ENCODE measurements at places on chromosomes 1 and 21. TPM values are rescaled to one million over a fixed set of nuclear protein-coding genes. Genes with fewer than 3 reads are reported as not detected.
A peak's percentile ranks its signal among the peaks of the same experiment; 100 is the strongest.

GRCh38 chr1:94636624-94637023 is 95.1 kb upstream of the F3 start:
- no peak for DNase-seq

DNA sequence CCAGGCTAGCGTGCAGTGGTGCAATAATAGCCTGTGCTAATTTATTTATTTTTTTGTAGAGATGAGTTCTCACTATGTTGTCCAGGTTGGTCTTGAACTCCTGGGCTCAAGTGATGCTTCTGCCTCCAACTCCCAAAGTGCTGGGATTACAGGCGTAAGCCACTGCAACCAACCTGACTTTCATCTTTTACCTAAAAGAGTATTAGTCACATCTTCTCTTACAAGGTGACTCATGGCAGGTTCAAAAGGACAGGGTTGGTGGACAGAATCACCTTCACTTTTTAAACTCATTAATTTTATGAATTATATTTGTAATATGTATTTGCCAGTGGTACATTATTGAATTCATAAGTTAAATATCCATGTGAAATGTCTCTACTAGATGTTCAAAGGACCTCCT is 18.1 kb downstream of the JAM2 start:
- no peak for DNase-seq

DNA sequence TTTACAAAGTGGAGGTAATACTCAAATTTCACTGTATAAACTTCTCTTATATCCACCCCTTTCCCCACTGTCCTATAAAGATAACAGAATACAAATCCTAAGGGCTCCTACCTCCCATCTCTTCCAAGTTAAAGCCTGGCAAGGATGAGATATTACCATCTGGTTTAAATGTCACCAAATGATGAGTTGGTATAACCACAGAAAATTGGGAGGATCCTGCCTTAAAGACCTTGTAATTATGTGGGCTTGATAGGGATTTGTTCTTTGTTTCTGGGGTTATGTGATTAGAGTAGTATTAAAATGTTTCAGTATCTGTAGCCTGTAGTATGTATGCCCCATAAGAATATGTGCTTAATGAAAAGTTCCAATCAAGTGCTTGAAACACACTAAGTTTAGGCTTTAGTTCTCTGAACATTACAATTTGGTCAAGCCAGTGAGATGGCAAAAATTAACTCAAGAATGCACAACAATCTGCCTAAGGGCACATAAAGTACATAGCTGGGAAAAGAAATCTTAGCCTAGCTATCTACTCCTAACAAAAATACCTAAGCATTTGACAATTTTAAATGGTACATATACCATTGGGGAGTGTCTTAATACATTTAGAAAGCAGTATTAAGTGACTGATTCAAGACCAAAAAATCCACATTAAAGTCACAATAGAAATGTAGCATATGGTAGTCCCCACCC is 14.0 kb downstream of the KDM5B start:
- no peak for DNase-seq

- no peak for DNase-seq
Observed at GRCh38 chr1:211610779-211611556, 32.0 kb upstream of the SLC30A1 start.

DNA sequence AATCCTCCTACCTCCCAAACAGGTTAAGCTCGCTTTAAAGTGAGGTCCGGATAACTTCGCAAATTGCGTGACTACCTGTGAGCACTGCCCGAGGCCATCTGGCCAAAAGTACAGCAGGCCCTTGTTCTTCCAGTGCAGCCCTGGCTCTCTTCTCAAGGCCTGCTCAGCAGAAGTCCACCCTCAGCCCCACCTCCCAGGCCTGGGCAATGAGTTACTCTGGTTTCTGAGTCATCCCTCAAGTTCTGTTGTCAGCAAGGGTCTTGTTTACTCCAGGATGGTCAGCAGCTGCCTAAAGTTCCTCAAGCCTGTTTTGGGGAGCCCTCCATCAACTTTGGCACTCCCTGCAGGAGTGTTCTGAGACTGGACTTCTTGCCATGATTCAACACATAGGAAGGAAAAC is 101.7 kb downstream of the BCAR3 start:
- no peak for DNase-seq

GRCh38 chr1:32759521-32759981 is 57.0 kb upstream of the SYNC start:
- no peak for DNase-seq

DNA sequence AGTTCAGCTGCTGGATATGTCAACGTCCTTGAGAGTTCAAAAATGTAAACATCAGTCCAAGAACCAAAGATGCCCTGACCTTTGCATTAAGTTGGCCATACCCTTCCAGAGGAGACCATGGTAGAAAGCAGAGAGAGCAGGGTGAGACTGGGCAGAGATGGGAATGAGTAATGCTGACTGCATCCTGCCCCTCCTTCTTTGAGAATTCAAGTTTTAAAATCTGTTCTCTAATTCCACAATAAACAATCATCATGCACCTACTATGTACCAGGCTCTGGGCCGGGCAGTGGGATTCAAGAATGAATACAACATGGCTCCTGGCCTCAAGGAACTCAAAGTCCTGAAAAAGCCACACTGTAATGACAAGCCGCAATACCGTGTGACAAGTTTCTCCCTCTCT is 3.9 kb upstream of the HAO2 start:
- DNase-seq = no peak

- DNase-seq = peak; percentile 49
Observed at GRCh38 chr1:236176337-236177336, 34.3 kb downstream of the GPR137B start.

DNA sequence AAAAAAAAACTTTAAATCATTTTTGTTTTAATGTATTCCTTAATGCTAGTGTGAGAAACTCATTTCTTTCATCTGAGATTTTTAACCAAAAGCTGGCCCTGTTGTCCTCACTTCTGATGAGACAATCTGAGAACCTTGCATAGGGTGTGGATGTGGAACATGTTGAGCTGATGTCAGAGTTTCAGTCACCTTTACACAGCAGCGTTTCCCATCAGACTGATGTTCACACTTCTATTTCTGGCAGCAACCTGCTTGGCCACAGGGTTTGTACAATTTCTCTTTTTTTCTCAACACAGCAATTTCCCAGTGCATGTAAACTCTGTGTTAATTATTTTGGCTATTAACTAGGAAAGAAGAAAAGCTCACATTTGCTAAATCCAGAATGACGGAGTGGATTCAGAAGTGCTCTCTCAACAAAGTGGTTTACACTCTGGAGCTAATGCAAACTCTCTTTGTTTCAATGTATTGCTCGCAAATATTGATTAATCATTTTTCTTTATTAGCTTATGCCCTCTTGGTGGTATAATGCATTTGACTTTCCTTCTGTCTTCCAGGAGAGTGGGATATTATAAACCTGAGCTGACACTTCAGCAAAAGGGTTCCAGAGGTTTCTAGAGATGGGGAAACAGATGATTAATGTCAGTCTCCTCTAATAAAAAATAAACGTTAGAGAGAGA is 70.5 kb upstream of the HSPA13 start:
- no peak for DNase-seq

DNA sequence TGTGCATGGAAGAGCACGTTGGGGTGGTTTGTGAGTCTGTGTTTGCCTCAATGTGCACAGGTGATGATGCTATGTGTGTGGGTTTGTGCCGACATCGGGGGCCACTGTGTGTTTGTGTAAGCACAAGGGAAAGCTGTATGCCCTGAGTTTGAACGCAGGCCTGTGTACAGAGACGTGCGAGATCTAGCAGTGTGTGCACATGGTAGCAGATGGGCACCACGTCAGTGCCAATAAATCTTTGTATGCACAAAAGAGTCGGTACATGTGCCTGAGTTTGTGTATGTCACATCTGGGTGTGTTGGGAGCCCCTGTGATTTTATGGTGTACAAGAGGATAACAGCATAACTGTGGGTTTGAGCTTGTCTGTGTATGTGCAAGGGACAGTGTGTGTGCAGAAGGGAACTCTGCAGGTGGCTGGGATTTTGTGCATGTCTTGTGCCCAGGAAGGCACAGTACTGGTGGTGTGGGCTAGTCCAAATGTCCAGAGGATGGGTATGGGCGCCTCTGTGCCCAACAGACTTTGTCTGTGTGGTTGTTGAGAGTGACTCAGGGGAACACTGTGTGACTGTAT is 32.0 kb upstream of the WASF2 start:
- DNase-seq = no peak

DNA sequence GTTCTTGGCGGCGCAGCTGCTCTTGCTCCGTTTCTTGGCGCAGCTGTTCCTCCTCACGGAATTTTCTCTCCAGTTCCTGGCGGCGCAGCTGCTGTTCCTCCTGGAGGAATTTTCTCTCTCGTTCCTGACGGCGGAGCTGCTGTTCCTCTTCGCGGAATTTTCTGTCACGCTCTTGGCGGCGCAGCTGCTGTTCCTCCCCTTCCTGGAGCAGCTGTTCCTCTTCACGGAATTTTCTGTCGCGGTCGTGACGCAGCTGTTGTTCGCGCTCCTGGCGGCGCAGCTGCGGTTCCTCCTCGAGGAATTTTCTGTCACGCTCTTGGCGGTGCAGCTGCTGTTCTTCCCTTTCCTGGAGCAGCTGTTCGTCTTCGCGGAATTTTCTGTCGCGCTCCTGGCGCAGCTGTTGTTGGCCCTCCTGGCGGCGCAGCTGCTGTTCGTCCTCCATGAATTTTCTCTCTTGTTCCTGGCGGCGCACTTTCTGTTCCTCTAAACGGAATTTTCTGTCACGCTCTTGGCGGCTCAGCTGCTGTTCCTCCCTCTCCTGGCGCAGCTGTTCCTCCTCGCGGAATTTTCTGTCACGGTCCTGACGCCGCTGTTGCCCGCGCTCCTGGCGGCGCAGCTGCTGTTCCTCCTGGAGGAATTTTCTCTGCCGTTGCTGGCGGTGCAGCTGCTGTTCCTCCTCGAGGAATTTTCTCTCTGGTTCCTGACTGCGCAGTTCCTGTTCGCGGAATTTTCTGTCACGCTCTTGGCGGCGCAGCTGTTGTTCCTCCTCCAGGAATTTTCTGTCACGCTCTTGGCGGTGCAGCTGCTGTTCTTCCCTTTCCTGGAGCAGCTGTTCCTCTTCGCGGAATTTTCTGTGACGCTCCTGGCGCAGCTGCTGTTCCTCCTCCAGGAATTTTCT is 7.0 kb downstream of the TCHH start:
- DNase-seq = no peak

- DNase-seq = no peak
Observed at GRCh38 chr21:41840880-41841279, 38.3 kb downstream of the PRDM15 start.

GRCh38 chr1:196856053-196856452 is 31.8 kb upstream of the CFHR4 start:
- no peak for DNase-seq

- no peak for DNase-seq
Observed at GRCh38 chr1:156657741-156658319, 15.9 kb downstream of the BCAN start.

- no peak for DNase-seq
Observed at GRCh38 chr1:218851586-218851985, 322.1 kb upstream of the LYPLAL1 start.

GRCh38 chr1:33425900-33426299 is 5.0 kb downstream of the PHC2 start:
- no peak for DNase-seq

DNA sequence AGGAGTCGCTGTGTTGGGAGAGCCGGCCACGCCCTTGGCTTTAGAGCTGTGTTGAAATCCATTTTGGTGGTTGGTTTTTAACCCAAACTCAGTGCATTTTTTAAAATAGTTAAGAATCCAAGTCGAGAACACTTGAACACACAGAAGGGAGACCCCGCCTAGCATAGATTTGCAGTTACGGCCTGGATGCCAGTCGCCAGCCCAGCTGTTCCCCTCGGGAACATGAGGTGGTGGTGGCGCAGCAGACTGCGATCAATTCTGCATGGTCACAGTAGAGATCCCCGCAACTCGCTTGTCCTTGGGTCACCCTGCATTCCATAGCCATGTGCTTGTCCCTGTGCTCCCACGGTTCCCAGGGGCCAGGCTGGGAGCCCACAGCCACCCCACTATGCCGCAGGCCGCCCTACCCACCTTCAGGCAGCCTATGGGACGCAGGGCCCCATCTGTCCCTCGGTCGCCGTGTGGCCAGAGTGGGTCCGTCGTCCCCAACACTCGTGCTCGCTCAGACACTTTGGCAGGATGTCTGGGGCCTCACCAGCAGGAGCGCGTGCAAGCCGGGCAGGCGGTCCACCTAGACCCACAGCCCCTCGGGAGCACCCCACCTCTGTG is 4.7 kb downstream of the C1orf35 start:
- DNase-seq = no peak

DNA sequence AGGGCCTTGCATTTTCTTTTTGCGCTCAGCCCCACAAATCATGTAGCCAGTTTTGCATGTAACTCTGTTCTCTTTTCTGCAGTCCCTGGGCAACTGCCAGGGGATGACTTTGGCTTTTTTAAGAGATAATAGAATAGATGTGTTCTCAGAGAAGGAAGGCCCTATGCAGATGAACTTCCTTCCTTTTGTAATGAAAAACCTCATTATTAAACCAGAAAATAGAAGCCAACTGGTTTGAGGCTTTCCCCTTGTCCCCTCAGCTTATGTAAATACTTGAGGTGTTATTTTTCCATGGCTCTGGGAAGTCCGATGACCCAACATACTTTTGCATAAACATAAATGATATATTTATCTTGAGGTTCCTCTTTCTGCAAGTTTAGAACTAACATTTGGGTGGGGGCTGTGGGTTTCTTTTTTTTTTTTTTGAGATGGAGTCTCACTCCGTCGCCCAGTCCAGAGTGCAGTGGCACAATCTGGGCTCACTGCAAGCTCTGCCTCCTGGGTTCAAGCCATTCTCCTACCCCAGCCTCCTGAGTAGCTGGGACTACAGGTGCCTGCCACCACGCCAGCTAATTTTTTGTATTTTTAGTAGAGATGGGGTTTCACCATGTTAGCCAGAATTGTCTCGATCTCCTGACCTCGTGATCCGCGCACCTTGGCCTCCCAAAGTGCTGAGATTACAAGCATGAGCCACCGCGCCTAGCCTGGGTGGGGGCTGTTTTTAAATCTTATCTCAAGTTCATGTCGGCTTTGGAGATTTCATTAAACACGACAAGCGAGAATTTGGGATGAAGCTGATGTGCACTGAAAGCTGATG is 14.4 kb upstream of the FCRL5 start:
- DNase-seq = peak; percentile 2

GRCh38 chr21:46017148-46017547 is 35.6 kb downstream of the COL6A1 start:
- no peak for DNase-seq

GRCh38 chr1:16013220-16013907 is 4.5 kb downstream of the HSPB7 start:
- DNase-seq = no peak

Gene MAP1LC3C
- total RNA-seq = 1.9 TPM

Gene OR2T29
- total RNA-seq = not detected

Gene MSH4
- 0.44 TPM for total RNA-seq

Gene HPDL
- total RNA-seq = 1.8 TPM

Measured in spinal cord (tissue), 10 donors.